ENCODE measurements at places on chromosomes 5 and 9. TPM values are rescaled to one million over a fixed set of nuclear protein-coding genes. Genes with fewer than 3 reads are reported as not detected.

ACTBL2 gene
- total RNA-seq = not detected

GRCh38 chr9:134127065-134127580 lies 8.8 kb upstream of the WDR5 start:
- no peak for DNase-seq
- H3K27me3 ChIP-seq = no peaks in the 10 kb centered on the region
- H3K4me1 ChIP-seq = no peaks in the 10 kb centered on the region

DOK3 gene
- 6.0 TPM for total RNA-seq

- H3K27ac ChIP-seq = no peak overlapping the region
- H3K4me1 ChIP-seq = peaks cover 33% of the 10 kb centered on the region
- no peak overlapping the region for H3K4me3 ChIP-seq
- no peak for DNase-seq
- no peaks in the 10 kb centered on the region for H3K27me3 ChIP-seq
Observed at GRCh38 chr5:148750614-148751013, 75.8 kb upstream of the ADRB2 start.

Data from cardiac muscle cell (in vitro differentiated cells and primary cell).